Stimulated activated CD4-positive, alpha-beta T cell treated with anti-CD3 and anti-CD28 coated beads, Interleukin-12 subunit alpha, Interleukin-12 subunit beta, amount 100 ng/mL, for 4 hours (primary cell): ENCODE measurements at places on chromosomes 2 and 18.

GRCh38 chr2:182545420-182546167 is 118.8 kb upstream of the PDE1A start:
- no peak for DNase-seq

- DNase-seq = no peak
Measured at GRCh38 chr18:42654556-42654955, 460.9 kb downstream of the RIT2 start.

DNA sequence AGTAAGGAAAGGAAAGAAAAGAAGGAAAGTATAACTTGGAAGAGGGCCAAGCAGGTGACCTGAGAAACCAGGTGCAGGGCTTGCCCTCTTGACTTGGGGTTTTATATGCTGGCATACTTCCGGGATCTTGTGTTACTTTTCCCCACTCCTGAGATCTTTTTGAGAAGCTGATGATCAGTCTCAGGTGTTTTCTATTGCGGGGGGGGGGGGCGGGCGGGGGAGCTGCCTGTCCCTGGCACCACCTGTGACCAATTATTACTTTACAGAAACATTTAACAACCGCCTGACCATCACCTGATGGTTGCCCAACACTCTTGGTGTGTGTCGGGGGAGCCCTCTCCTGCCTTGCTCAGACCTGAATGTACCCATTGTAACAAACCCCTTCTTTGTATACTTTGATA is 6.9 kb upstream of the CASP10 start:
- DNase-seq = no peak

DNA sequence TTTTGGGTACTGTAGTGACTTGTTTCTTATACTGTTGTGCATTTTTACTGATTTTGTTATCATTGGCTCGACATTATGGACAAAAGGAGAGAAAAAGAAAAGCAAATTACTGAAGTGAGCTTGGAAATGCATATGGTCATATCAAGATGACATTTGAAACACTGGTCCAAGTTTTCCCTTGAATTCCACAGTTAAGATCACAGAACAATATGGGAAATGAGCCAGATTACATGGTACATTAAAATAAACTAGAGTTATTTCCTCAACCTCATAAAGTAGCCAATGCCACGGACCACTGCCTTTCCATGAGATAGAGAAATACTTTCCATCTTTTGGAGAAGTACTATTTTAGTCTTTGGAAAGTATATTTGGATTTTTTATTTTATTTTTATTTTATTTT is 62.0 kb upstream of the SGPP2 start:
- DNase-seq = no peak

DNA sequence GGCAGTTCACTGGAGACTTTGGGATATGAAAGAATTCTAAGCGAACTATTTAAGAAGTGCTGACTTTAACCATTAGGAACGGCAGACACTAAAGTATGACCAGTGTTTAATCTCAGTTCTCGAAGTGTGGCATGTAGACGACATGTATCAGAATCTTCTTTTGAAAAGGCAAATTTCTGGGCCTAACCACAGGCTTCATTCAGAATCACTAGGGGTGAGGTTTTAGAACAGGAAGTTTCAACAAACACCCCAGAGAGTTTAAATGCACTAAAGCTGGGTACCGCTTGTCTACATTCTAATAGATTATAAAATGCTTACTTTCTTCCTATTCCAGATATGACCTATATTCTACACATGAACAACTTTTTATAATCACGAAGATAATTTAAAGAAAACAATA is 180.3 kb downstream of the ANKRD44 start:
- no peak for DNase-seq

DNA sequence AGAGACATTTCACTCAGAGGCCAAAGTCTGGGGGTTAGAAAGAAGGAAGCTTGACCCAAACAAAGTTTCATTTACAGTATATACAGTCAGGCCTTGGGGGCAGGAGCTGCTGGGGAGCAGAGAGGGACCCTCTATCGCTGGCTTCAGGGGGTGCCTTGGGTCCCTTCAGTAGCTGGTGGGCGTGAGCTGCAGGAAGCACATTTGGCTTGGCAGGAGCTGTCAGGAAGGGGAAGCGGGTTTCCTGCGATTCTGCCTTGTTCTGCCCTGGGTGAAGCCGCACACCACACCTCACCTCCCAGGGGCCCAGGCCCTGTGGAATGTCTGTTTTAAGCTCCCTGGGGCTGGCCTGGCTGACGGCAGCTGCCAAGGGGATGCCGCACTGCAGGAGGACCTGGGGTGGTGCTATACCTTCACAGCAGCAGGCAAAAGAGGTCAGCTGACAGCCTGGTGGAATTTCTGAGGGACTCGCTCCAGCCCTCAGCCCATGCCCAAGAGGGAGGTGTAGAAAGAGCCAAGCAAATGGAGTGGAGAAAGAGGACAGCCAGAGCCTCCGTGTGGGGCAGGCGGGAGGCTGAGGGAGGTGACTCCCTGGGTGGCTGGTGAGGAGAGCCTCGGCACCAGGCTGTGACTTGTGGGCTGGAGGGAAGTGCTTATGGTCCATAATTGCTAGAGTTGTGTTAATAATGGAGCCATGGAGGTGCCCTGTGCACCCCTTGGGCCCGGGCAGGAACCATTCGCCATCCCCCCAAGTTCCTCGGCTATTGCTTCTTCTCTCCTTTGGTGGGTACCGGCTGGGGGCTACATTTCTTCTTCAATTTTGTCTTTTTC is 43.9 kb downstream of the PSD4 start:
- no peak for DNase-seq

GRCh38 chr2:222336931-222337330 is 38.1 kb upstream of the PAX3 start:
- DNase-seq = no peak

DNA sequence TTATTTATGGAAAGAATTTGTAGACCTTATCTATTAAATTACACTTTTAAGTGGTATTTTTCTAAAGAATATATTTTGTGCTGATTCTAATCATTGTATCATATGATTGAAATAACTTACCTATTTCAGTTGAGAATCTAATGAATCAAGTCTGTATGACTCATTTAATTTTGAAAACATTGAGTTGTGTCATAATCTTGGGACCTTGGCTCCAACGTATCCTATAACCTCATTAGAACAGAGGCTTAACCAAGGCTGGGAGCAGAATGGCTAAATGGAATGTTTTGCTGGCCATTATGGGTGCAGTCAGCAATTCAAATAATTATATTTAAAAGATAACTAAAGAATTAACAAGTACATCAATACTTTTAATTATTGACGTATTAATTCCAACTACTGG is 19.6 kb upstream of the GULP1 start:
- DNase-seq = no peak

DNA sequence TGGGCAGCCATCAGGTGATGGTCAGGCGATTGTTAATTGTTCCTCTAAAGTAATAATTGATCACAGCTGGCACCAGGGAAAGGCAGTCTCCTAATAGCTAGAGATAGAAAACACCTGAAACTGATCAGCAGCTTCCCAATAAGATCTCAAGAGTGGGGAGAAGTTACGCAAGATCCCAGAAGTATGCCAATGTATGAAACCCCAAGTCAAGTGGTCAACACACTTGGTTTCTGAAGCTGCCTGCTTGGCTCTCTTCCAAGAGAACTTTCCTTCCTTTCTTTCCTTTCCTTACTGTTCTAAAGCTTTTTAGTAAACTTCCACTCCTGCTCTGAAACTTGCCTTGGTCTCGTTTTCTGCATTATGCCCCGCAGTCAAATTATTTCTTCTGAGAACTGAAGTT is 201.6 kb upstream of the SKOR2 start:
- DNase-seq = no peak

GRCh38 chr18:12376034-12376753 is 833 bp downstream of the AFG3L2 start:
- DNase-seq = no peak

DNA sequence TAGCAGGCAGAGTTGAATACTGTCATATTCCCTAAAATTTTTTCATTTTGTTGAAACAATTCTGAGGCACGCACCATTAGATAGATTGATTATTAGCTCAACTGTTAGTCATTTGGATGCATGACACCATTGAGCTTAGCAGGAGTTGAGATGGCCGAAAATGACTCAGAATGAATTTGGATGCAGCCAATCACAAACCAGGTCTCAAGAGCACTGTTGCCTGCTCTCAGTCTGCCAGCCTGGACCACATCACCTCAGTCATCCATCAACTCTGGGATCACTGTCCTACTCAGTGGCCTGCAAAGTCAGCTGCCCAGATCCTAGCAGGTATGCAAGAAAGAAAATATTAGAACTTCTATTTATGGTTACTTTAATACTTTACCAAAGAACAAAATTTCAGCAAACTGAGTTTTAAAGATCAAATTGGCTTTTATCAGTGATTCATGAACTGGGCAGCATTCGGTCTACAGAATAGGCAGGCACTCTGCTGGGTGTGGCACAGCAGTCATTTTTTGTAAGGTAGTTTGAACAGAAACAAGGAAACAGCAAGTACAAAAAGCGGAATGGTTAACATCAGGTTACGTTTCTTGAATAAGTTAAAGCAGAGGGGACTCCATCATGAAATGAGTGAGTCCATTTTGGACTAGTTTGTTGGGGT is 152.7 kb upstream of the ARHGAP28 start:
- no peak for DNase-seq

- no peak for DNase-seq
Measured at GRCh38 chr2:64331114-64331645, 122.8 kb upstream of the LGALSL start.

DNA sequence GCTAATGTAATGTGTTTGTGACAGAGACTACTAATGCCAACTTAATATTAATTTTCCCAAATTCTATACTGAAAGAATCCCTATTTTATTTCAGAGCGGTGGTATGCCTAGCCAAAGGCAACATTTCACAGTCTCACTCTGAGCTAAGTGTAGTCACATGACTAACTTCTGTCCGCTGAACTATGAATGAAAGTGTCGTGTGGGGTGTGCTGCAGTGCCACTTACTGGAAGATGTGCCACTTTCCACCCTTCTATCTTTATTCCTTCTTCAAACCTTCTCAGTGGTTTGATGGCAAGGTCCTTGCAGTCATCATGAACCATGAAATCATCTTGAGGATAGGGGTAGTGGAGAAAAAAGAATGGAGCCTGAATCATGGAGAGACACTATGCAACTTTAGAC is 47.3 kb upstream of the C1D start:
- DNase-seq = no peak

- no peak for DNase-seq
Measured at GRCh38 chr2:177338177-177338721, 54.3 kb upstream of the AGPS start.

DNA sequence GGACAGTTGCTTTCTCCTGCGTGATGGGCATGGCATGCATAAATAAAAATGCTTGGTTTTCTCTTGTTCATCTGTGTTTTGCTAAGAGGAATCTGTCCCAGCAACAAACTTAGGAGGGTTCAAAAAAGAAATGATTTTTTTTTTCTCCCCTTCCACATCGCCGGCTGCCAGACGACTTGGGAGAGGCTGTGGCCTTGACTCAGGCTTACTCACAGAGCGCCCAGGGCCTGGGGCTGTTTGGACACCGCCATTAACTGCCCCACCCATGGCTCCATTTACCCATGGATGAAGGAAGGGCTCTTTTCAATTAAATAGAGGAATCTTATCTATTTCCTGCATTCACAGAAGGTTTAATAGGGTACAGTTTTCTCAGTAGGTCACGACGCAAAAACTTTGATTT is 22.3 kb upstream of the SERPINB5 start:
- no peak for DNase-seq

GRCh38 chr2:173076581-173077345 is 1.1 kb downstream of the MAP3K20 start:
- peak; percentile 8 for DNase-seq

DNA sequence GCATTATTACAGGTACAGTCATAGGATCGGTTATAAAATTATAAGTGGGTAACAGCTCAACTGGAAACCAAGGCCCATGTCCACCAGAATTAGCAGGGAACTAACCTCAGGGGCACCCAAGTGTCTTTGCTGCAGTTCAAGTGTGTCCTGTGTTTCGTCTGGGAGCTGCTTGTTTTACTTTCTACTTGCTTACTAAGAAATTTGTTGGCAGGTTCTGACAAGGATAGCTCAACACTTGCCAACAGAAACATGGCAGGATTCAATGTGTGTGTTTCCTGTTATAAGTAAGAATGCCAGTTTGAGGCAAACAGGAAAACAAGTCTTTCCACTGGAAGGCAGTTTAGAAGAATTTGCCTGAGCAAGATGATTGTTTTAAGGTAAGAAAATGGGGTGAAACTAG is 104.5 kb downstream of the EPHA4 start:
- DNase-seq = no peak

GRCh38 chr2:156702541-156702940 is 266.4 kb downstream of the GPD2 start:
- DNase-seq = no peak

DNA sequence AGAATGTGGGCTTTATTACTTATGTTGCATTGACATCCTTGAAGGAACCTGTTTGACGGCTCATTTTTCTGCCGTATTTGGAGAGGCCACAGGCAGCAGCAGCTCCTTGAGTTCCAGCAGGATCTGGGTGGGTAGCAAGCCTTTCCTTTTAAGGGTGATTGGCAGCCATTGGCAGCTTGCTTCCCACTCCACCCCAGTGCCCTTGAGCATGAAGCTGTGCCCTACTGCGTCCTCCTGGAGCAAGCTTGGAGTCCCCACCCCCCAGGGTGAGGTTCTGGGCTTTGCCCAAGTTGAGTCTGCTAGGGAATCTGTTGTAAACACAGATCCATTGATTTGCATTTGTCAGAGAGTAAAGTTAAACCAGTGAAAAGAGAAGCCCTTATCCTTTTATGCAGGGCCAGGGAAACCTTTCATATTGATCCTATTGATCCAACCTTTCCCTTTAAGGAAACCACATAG is 9.2 kb downstream of the ONECUT2 start:
- no peak for DNase-seq

- no peak for DNase-seq
Measured at GRCh38 chr2:119853777-119854399, 94.2 kb downstream of the PTPN4 start.

- no peak for DNase-seq
Measured at GRCh38 chr18:23967321-23968089, 47.0 kb upstream of the TTC39C start.

GRCh38 chr18:9810994-9811705 is 74.6 kb upstream of the TXNDC2 start:
- no peak for DNase-seq

DNA sequence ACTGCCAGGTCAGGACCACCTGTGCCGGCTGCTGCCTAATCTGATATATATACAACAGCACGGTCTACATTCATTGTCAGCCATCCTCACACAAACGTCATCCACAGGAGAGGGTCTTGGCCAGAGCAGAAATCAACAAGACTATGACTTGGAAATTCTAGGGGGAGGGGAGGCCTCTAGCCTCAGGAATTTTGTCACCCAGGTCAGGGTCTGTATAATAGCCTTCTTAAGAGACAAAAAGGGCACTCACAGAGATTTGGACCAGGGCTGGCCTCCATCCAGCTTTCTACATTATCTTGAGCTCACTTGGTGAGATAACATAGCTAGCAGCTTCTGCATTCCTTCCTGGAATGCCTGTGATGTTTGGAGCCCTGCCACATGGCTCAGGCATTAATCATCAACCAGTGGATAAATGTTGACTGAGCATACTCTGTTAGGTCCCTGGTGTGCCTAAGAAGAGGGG is 50.4 kb upstream of the CTIF start:
- no peak for DNase-seq
